ENCODE measurements at places on chromosomes 12 and 14.
A peak's percentile ranks its signal among the peaks of the same experiment; 100 is the strongest.

DNA sequence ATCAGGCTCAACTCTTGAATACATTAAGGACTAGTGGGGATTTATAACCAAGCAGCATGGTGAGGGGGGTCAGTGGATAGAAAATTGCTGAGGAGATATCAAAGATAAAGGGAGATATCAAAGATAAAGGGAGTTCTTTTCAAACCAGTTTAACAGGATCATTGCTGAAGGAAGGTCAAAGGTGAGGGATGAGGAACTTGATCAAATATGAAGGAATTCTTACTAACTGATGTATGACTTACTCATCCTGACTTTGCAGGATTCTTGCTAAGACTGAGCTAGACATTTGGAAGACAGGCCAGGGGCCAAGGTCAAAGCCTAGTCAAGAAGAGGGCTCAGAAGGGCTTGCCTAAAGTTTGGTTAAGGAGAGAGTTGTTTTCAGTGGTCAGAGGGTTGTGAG lies 4.8 kb downstream of the ABHD4 start:
- peak; percentile 88 for DNase-seq

DNA sequence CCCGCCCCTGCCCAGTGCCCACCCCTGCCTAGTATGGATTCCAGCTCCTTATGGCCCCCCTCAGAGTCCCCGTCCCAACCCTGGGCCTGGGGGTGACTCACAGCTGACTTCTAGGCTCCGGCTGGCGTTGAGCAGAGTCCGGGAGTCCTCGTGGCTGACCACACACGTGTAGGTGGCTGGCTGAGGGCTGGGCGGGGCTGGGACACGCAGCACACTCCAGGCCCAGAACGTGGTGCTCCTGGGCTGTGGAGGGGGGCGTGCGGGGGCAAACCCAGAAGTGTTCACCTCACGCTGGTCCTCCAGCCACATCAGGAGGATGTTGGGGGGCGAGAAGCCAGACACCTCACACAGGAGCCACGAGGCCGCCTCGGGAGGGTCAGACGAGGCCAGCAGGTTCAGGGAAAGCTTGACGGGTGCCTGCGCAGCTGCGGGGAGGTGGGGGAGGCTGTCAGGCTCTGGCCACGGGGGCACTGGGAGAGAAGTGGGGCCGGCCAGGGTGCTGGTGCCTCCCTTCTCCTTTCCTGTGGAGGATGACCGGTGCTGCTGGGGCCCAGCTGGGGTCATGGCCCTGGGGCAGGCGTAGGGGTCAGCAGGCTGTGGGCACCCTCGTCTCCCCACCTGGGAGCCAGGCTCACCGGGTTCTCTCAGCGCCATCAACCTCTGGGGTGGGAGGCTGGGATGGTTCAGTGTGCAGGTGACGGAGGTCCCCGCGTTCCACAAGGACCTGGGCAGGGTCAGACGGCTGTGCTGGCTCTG lies 314.1 kb downstream of the TMEM121 start:
- no peak for DNase-seq

- no peak for DNase-seq
These were observed 79.4 kb upstream of the DCN start for GRCh38 chr12:91261820-91262676.

GRCh38 chr12:52243856-52244614 lies 11.0 kb downstream of the KRT7 start:
- DNase-seq: peak; percentile 88

- DNase-seq: no peak
These were observed 412.6 kb upstream of the SOX5 start for GRCh38 chr12:24361877-24362580.

Measured in HCEC 1CT (cell line).